ENCODE measurements at places on chromosomes 11 and 22.

DNA sequence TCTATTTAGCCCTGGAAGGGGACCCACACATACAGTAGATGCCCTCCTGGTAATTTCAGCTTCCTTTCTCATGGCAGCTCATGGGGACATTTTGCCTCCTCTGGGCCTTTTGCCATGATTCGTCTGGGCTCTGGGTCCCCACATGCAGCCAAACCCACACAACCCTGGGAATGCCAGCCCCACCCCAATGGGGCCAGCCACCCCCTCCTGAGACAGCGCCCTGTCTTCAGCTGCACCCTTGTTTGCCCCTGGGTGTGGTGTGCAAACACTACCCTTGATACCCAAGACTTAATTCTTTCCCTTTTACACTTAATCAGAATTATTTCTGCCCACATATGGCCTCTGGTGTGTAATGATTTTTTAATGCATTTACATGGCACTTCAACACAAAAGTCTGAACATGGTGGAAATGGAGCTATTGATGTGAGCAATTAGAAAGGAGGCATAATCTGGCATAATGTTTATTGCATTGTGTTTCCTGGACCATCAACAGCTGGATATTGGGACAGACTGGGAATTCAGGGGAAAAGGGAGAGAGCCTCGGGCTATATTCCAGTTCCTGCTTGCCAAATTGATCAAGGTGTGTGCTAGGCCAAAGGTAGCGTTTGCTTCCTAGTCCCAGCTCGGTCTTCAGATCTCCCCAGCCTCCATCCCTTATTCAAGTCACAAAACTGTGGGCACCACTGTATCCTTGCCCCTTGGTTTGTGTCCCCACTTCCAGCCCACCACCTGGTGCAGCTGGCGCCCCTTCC, 85.0 kb upstream of the ANO1 start:
- DNase-seq = no peak

GRCh38 chr11:3229673-3230630, 2.3 kb downstream of the MRGPRE start:
- no peak for DNase-seq

GRCh38 chr22:44214187-44214586, 33.5 kb downstream of the PARVG start:
- DNase-seq = no peak

- no peak for DNase-seq
These were observed 146.3 kb upstream of the B3GAT1 start for GRCh38 chr11:134558258-134558835.

GRCh38 chr11:46675288-46675851, 25.0 kb downstream of the ARHGAP1 start:
- no peak for DNase-seq

GRCh38 chr11:123853038-123853437, 32.4 kb downstream of the TMEM225 start:
- no peak for DNase-seq

- DNase-seq = no peak
These were observed 16.1 kb downstream of the RPL3 start for GRCh38 chr22:39303358-39303757.

DNA sequence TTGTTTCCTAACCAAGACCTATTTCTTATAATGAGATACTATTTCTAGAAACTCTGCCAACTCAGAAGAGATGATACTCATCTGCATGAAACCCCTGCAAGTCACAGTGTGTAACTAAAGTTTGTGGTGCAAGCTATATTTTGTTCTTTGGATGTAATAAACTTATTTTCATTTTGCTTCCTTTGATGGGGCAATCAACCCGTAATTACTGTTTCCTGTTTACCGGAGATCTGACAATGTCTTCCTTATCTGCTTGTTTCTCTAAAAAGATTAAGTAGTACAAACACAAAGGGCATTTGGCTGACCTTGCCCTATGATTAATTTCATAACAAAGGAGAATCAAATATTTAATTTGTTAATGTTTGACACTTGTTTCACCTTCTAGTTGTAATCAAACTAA, 846.6 kb upstream of the ANO3 start:
- DNase-seq = no peak

- no peak for DNase-seq
These were observed at the start of gene KCNJ5 for GRCh38 chr11:128890543-128891368. KCNJ5 (plus strand) TSS chr11:128891356; CDS start chr11:128911274, 19,918 bp downstream.

Data from stimulated activated CD8-positive, alpha-beta memory T cell treated with anti-CD3 and anti-CD28 coated beads, Interleukin-4, amount 100 ng/mL, for 4 hours (primary cell).